ENCODE measurements at places on chromosomes 13 and 19.

DNA sequence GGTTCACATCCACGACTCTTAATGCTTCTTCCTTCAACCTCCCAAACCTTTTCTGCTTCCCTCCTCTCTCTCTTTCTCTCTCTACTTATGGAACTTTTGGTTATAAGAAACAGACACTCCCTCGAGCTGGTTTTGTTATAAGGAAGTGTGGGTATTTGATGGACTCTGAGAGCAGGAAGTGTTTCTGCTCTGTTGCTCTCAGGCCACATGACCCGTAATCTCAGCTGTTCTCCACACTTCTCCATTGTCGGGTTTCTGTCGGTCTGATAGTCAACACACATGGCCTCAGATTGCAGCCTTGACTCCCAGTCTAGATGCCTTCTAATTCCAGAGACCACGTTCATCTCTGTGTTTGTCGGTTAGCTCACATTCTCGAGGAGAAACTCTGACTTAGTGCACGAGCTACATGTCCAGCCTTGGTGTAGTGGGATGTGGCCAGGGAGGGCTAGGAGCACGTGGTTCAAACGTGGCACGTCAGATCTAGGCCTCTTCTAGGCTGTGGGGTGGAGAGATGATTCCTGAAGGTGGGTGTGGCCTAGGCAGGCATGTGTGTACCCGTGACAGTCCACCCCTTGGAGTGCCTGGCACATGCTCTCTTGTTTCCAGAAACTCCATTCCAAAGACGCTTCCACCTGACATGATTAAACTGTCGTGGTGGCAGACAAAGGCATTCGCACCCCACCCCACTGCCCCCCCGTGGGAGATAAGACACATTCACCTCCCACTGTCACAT lies 26.3 kb downstream of the CNFN start:
- DNase-seq = no peak

DNA sequence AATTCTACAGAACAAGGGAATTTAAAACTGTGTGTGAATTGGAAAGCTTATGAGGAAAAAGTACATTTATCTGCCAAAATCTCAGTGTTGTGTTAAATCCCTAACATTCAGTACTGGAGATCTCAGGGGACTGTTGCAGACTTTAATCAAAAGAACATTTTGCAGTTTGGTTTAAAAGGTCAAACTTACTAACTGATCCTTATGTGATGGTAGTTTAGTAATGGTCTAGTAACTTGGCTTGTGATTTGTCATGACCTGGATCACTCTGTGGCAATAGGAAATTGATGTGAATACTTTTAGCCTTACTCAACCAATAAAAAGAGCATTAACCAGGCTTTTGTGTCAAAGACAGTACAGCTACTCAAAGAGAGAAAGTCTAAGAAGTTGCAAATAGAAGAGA lies 862.1 kb upstream of the MIR17HG start:
- DNase-seq = no peak

GRCh38 chr19:16420781-16421386 lies 50.9 kb downstream of the EPS15L1 start:
- DNase-seq = no peak

- no peak for DNase-seq
Observed at GRCh38 chr13:100515410-100515800, 73.2 kb downstream of the GGACT start.

- no peak for DNase-seq
Observed at GRCh38 chr19:45515807-45516401, 8.6 kb downstream of the VASP start.

- DNase-seq = no peak
Observed at GRCh38 chr13:33515146-33515545, 229.6 kb upstream of the STARD13 start.

GRCh38 chr13:113432506-113433270 lies 20.6 kb downstream of the ADPRHL1 start:
- no peak for DNase-seq

- no peak for DNase-seq
Observed at GRCh38 chr19:53647792-53648191, 16.0 kb downstream of the DPRX start.

GRCh38 chr13:99948907-99949678 lies 22.5 kb downstream of the ZIC5 start:
- DNase-seq = no peak

DNA sequence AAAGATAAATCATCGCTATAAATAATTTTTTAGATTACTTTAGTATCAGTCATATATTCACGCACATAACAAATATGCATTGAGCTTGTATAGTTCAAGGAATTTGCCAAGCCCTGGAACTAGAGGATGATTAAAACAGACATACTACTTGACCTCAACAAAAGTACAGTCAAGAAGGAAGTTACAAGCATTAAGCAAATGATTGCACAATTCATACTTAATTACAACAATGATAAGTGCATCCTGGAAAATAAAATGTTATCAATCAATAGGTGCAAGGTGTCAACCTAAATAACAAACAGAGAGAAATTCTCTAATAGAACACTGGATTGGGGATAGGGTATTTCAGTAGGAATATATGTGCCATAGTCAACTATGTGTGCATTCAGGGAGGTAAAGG lies 491.2 kb downstream of the GPC5 start:
- no peak for DNase-seq

DNA sequence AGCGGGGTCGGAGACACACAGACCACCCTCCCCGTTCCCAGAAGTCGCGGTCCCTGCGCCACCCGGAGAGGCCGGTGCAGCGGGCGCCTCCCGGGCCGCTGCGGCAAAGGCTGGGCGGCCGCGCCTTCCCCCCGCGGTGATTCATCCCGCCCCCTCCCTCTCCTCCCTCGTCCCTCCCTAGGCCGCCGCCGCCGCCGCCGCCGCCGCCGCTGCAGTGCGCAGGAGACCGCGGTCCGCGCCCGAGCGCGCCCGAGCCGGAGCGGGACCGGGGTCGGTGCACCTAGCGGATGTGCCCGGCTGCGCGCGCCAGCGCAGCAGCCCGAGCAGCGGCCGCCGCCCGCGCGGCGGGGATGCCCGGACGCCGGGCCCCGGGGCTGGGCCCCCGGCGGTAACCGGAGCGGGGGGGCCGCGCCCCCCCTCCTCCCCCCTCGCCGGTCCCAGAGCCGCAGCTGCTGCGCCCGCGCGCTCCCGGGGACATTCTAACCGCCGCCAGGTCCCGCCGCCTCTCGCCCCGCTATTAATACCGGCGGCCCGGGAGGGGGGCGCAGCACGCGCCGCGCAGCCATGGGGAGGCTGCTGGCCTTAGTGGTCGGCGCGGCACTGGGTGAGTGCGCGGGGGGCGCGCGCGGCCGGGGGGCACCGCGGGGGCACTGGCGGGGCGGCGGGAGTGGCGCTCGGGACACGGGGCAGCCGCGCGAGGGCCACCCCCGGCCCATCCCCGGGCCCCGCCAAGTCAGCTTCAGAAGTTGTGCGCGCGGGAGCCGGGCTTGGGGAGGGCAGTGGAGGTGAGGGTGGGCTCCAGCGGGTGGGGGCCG lies at the start of gene SCN1B:
Gene SCN1B, plus strand, starts transcription at position 214 of the 815 bp plus-strand sequence. Its CDS starts 351 bp downstream, at position 565.
- DNase-seq = peak; percentile 70

DNA sequence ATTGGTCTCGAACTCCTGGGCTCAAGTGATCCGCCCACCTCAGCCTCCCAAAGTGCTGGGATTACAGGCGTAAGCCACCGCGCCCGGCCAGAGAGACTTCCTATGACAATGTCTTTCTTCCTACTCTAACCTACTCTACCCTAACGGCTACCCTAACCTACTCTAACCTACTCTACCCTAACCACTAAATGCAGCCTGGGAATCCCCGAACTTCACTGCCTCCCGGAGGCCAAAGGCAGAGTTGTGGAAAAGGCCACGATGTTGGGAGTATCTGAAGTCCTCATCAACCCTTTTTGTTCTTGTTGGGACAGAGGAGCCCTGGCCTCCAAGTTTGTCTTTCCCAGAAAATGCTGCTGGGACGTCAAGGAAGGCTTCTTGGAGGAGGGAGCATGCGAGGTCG lies 967 bp upstream of the NR2C2AP start:
- no peak for DNase-seq

GRCh38 chr13:81395368-81395767 lies 1054.4 kb upstream of the SPRY2 start:
- no peak for DNase-seq

DNA sequence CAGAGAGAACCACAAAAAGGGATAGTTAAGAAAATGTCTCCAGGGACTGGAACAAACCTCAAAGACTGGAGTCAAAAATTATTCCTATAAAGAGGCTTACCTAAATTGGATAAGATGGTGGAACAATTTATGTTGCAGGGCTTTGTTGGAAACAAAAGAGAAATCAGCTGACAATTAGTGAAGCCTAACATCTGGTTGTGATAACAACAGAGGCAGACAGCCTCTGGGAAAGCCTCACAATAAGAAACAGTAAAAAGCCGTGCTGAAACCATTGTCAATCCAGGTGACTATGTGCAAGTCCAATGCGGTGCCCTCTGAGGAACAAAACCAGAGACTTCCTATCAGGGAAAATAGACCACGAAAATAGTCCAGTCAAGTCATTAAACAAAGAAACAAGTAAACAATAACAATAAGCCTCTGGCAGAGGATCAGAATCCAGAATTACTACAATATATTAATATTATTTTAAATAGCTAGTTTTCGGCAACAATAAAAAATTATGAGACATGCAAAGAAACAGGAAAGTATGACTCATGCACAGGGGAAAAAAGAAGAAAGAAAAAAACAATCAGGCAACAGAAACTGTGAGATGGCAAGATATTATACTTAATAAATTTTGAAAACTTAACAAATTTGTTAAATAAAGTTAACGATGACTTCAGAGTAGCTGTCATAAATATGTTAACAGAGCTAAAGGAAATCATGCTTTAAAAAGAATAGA lies 99.7 kb upstream of the RXFP2 start:
- DNase-seq = no peak

DNA sequence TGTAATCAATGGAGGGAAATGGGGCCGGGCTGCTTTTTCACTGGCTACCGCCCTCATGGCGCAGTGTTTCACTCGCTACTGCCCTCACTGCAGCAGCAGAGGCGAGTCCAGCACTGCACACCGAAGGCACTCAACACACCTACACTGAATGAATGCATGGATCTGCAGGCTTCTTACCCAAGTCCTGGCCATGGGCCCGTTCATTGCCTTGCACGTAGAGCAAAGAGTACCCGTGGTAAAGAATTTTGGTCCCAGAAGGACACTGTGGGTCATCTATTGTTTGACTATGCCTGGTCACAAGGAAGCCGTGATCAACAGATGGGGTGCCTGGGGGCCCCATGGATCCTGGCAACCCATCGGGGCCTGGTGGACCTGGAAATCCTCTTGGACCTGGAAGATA lies 144.9 kb downstream of the COL4A1 start:
- DNase-seq = no peak

DNA sequence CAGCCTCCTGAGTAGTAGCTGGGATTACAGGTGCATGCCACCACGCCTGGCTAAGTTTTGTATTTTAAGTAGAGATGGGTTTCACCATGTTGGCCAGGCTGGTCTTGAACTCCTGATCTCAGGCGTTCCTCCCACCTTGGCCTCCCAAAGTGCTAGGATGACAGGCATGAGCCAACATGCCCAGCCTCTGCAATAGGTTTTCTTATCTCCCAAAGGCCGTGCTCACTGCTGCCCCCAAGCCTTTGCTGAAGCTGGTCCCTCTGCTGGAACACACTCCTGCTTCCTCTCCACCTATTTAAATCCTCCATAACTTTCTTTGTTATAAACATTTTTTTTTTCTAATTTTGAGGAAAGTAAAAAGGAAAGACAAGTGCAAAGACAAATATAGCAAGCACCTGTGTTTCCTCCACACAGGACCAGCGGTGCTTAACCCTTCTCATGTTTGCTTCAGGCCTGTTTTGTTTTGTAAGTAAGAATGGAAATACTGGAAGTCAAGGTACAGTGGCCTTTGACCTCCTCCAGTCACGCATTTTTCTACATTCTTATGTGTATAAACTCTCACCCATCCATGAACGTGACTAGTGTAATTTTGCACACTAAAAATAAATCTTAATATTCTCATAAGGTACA lies 14.5 kb upstream of the TNFAIP8L1 start:
- no peak for DNase-seq

GRCh38 chr19:593505-593904 lies 3.8 kb downstream of the HCN2 start:
- no peak for DNase-seq

GRCh38 chr19:32318884-32319520 lies 26.4 kb upstream of the ZNF507 start:
- no peak for DNase-seq

- DNase-seq = no peak
Observed at GRCh38 chr13:98155475-98156109, 12.7 kb downstream of the FARP1 start.

DNA sequence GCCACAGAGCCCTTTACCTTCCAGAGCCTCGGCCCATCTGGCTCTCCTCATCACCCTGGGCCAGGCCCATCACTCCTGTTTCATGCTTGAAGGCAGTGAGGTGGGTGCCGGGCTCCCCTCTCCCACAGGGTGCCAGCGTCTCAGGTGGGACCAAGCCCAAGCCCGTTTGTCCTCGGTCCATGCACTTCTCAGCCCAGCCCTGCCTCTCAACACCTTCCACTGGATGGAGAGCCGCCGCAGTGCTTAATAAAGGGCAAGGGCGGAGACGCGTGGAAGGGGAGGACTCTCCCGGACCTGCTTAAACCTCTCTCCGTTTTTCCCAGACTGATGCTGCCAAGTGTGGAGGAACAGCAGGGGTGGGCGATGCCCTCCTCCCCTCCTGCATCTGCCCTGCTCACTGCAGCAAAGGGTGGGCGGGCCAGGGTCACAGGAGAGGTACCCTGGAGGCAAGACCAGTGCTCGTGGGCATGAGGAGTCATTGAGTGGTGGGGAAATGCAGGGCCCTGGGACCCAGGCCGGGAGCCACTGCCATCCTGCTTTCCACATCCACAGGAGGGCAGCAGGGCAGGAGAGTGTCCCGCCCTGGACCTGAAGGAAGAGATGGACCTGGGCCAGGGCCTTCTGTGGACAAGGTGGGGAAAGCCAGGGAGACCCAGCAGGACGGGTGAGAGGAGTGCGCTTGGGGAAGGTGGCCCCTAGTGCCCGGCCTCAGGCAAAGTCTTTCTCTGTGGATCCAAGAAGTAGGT lies 9.7 kb upstream of the ATP11A start:
- DNase-seq = no peak

- no peak for DNase-seq
Observed at GRCh38 chr13:111066544-111066943, 48.6 kb upstream of the ARHGEF7 start.

- no peak for DNase-seq
Observed at GRCh38 chr19:30670011-30670329, 297.8 kb downstream of the ZNF536 start.
